ENCODE measurements at places on chromosomes 1 and 21.

GRCh38 chr1:9289711-9290485, 2.8 kb upstream of the SPSB1 start:
- DNase-seq: no peak

GRCh38 chr1:184828369-184828717, 73.7 kb upstream of the EDEM3 start:
- DNase-seq: no peak

GRCh38 chr1:32947669-32948389, 16.8 kb downstream of the RNF19B start:
- no peak for DNase-seq

- DNase-seq: no peak
Observed at GRCh38 chr1:155326631-155327037, 5.9 kb downstream of the RUSC1 start.

- no peak for DNase-seq
Observed at GRCh38 chr1:12135612-12136011, 31.2 kb upstream of the TNFRSF1B start.

DNA sequence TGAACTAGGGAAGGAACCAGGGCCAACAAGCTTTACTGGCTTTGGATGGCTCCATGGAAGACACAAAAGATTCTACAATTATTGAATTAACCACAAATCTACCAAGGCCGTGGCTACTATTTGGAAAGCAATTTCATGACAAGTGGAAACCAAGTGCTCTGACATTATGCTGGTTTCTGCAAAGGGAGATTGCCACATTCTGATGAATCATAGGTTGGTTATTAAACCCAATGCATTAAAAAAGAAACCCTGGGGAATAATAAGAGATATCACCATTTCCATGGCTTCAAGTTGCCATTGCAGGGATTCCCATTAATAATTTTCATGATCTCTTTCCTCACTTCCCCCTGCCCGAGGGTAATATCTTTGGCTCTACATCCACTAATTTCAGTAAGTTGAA, 359.2 kb upstream of the NCAM2 start:
- DNase-seq: no peak

DNA sequence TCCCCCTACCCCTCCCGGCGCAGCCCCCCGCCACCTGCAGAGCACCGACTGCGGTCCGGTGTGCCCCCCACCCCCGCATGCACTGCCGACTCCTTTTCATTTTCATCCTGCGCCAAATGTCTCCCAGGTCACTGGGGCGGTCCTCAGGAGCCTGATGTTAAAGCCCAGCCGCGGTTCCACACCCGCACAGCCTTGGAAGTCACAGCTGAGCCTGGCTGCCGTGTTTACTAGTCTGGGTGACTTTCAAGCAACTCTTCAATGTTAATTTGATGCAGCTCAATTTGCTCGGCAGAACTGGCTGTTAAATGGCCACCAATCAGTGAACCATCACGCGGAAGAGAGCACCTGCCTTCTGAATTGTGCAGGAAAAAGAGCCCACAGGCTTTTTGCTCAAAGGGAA, 27.2 kb downstream of the THAP3 start:
- no peak for DNase-seq

Measured in NCI-H510A treated with DMSO at 0.1 percent for 48 hours (cell line).